ENCODE measurements at places on chromosomes 6 and 20.

- DNase-seq: no peak
These were observed 33.5 kb upstream of the MANEA start for GRCh38 chr6:95543798-95544197.

GRCh38 chr6:33081098-33081824, 5.5 kb downstream of the HLA-DPB1 start:
- no peak for DNase-seq

- DNase-seq: no peak
These were observed 39.6 kb upstream of the OGFRL1 start for GRCh38 chr6:71248878-71249544.

- DNase-seq: no peak
These were observed 124.2 kb upstream of the GMDS start for GRCh38 chr6:2369606-2370005.

DNA sequence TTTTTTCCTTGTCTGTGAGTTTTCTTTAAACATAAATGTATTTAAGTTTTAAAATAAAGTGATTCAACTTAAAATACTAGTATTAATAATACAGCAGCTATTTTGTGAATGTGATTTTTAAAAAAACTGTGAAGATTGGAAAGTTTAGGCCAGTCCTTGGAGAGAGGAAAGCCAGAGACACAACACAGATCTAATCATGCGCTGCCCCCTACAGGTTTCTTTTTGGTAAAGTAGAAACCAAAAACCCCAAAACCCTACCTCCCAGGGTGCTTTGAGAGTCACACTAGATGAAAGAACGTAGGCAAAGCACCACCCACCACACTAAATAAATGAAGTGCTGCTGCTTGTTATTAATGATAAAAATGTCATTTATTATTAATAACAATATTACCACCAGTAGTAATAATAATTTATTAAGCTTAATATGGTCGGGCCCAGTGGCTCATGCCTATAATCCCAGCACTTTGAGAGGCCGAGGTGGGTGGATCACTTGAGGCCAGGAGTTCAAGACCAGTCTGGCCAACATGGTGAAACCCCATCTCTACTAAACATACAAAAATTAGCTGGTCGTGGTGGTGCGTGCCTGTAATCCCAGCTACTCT, 33.7 kb downstream of the SLC9A8 start:
- no peak for DNase-seq

- no peak for DNase-seq
These were observed 85.8 kb downstream of the TRMT11 start for GRCh38 chr6:126072172-126072571.

DNA sequence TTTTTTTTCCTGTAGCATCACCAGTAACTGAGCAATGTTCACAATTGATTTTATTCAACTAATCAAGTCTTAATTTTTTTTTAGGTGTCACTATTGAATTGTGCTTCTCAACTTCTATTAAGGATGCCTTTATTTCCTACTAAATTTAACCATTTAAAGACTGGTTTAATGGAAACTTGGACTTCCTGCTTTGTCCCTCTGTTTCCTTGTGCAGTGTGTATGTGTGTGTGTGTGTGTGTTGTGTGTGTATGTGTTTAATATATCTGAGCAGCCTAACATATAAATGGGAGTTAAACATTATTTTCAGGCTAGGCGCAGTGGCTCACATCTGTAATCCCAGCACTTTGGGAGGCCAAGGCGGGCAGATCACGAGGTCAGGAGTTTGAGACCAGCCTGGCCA, 1.8 kb downstream of the SERPINB6 start:
- no peak for DNase-seq

- peak; percentile 25 for DNase-seq
These were observed 580 bp downstream of the VEGFA start for GRCh38 chr6:43770372-43771209.

DNA sequence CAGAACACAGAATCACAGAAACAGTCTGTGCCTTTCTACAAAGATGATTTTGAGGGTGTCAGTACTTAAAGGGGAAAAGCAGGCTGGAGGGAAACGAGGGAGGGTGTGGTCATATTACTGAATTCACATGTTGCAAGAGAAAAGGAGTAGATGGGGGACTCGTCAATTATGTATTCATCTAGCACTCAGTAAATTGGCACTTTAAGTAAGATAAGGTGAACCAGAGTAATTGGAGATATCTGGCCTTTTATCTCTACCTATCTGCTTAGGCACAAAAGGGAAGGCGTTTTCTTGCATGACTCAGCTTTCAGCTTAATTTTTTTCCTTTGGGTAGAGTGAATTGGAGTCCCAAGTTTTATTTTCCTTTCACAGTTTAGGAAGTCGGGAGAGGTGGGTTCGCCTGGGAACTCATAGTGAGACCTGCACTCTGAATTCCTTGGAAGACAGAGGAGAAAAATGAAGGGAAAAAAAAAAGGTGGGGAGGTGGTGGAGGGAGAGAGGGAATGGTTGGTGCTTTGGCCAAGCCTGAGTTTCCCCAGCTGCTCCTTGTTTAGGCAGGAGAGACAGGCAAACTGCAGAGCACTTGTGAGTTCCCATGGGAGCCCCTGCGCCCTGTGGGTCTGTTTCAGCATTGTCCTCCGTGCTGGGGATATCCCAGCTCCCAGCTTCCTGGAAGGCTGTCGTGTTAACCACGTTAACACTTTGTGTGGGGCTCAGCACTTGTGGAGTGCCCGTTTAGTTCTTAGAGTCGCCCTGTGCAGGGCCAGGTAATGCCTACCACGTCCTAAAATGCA, 19.7 kb upstream of the GTSF1L start:
- no peak for DNase-seq

DNA sequence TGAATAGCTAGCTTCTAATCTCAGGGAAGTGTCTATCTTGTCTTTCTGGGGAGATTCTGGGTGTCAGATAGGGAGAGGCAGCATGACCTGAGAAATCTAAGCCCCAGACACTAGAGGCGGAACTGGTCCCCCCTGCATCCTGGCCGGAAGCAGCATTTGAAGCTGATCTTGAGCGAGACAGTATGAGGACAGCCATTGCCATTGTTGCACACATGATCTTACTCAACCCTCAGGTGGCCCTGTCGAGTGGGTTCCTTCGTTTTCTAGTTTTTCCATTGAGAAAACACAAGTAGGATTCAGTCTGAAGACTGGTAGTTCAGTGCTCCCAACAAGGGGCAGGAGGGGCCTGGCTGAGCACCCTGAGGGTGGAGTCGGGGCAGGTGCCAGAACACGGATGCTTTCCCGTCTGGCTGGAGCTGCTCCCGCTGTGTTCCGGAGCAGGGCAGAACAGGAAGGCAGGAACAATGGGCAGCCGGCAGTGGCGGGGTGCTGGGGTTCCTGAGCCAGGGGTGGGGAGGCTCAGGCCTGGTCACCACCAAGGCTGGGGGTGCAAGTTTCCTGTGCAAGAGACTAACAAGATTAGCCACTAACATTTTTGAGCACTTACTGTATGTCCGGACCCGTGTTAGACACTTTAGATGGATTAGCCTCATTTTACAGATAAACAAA, 7.9 kb upstream of the SDCBP2 start:
- no peak for DNase-seq

DNA sequence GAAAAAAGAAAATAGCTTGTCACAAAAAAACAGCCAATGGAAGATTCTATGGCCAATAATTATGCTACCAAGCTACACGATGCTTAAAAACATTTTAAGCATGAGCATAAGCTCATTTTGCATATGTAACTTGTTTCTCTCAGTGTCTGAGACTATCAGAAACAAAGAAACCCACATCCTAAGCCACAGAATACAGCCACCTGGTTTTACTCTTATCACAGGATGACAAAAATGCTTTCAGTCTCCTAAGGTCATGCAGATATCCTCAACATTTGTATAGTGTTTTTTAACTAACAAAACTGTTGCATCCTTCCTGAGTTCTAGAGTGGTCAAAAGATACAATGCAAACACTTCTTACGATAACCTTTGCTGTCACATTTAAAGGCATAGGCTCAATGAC, 172.1 kb upstream of the RUNX2 start:
- no peak for DNase-seq

- DNase-seq: peak; percentile 45
These were observed 50.3 kb upstream of the PREP start for GRCh38 chr6:105452924-105453756.

DNA sequence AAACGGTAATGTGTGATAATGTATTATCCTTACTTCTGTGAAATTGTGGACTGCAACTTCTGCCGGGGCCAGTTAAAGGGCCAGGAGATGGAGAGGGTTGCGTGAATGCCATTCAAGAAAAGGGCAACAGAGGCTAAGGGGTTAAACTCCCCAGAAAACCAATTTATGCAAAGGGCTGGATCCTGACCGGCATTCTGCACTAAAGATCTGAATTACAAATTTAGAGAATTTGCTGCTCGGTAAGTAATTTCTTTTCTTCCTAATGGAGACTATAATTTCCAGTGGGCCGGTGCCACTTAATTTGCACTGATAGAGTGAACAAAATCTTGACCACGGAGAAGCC, 130.1 kb downstream of the BCAS1 start:
- no peak for DNase-seq

GRCh38 chr6:34731393-34732060, 25.8 kb upstream of the SNRPC start:
- DNase-seq: no peak

DNA sequence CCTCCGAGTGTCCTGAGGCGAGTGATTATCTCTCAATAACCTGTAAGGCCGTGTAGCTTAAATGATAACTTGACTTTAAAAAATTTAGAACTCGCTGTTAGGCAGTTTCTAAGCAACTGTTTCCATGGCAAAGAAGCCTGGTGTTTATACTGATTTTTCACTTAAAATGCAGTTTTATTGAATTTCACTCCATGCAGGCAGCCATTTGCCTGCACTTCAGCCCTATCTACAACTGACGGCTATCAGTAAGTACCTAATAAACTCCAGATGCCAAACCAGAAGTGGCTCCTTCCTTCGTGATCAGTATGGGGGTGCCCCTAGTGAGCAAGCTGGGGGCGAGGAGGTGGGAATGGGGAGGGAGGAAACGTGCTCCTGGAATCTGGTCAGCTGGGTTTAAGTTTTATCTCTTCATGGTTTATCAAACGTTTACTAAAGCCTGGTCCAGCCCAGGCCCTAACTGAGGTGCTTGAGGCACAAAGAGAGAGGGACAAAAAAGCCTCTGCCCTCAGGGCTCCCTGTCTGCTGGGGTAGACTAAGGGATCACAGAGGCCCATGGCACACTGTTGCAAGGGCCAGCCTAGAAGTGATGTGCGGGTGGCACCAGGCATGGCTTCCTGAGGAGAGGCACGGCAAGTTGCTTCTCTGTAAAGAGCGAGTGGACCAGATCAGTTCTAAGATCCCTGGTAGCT, 45.5 kb downstream of the TTI1 start:
- no peak for DNase-seq

- DNase-seq: no peak
These were observed 133.1 kb upstream of the CST7 start for GRCh38 chr20:24815931-24816330.

GRCh38 chr6:168045706-168046620, 33.0 kb downstream of the FRMD1 start:
- DNase-seq: no peak

Data from stimulated activated CD8-positive, alpha-beta memory T cell treated with anti-CD3 and anti-CD28 coated beads, Interleukin-7, amount 100 ng/mL, for 48 hours (primary cell).